Effector memory CD4-positive, alpha-beta T cell (primary cell): ENCODE measurements at places on chromosomes 4 and X.

DNA sequence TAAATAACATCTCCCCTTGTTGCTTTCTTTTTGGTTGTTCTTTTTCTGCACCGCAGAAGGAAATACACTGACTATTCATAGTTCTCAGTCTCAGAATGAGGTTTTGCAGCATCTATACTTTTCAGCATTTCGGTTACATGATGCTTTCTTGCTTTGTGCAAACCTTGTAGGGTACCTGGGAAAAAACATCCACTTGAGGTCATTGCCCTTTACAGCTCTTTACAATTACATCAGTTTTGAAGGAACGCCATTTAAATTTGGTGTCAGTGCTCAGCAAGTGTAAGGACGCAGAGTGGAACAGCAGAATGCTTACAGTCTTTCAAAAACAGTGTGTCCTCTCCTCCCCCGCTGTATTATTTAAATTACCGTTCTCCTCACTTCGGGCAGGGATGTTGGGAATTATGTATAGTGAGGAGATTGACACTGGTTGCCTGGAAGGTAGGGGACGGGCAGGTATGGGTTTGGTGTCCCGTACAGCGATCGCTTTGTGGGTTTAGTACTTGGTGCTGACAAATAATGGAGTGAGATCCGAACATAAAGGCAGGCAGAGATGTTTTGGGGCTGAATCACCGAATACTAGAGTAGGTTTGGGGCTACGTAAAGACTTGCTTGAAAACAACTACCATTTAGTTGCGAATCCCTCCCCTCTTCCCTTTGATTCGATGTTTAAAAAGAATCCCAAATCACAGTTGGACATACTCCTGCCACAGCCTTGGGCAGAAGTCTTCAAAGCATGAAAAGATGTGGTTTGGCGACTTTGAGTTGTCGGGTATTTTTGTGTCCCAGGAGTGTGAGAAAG lies 2.0 kb upstream of the NKX3-2 start:
- DNase-seq, result no peak

DNA sequence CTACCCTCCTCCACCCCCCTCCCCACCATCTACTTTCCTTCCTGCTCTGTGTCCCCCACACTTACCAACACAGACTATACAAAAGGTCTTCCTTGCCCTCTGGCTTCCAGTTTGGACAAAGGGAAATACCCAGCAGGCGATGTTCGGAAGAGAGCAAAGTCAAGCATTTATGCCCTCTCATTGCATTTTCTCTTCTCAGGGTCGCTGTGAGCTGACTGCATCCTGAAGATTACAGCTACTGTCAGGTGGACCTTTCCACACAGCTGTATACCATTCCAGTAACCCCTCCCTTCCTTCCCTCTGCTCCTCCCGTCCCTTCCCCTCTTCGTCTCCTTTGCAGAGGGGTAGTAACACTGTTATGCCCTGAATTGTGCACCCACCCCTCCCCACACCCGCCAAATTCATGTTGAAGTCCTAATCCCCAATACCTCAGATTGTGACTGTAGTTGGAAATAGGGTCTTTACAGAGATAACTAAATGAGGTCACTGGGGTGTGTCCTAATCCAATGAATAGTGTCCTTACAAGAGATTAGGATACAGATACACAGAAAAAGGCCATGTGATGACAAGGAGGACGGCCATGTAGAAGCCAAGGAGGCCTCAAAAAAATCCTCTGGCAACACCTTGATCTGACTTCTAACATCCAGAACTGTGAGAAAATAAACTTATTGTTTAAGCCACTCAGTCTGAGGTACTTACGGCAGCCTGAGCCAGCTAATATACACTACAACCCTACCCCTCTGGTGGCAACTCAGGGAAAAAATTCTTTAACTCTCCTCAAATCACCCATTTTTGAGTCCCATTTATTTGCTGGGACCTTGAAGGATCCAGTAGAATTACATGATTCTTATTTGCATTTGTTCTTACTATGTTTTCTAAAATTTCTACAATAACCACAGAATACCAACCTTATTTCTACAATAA lies 11.7 kb downstream of the MORF4L2 start:
- no peak for DNase-seq

DNA sequence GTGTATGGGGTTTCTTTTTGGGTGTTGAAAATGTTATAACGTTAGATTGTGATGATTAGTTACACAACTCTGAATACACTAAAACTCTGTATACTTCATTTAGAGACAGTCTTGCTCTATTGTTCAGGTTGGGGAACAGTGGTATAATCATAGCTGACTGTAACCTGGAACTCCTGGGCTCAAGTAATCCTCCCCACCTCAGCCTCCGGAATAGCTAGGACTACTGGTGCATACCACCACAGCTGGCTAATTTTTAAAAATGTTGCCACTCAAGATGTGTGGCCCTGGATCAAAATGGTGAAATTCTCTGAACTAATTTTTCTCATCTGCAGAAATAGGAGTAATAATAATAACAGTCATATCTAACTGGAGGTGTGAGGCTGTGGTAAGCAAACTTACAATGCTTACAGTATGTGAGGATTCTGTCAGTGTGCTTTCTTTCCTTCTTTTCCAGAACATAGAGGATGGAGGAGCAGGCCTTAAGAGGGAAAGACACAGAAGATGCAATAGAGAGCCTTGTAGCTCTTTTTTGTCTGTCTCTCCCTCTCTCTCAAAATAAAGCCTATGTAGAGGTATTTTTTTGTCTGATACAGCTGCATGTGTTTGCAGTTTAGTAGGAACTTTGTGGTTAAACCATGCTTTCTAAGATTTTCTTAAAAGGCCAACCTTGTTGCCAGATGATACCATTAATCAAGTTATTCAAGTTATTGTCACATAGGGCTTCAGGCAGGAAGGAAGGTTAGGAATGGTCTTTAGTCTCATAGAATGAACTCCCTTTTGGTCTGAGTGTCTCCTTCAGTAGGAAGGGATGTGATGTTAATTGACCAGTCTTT lies 7.5 kb downstream of the ADD1 start:
- no peak for DNase-seq

DNA sequence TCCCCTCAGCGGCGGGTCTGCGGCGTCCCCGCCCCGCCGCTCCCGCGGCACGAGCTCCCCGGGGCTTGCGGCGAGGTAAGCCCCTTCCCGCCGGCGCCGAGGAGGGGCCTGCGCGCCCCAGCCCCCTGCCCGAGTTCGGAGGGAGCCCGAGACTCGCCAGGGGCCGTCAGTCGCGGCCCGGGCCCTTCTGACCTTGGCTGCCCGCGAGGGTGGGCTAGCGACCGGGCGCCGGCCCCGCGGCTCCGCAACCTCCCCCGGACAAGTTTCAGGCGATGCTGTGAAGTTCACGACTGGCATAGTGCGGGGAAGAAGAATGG lies 554 bp downstream of the CDKL5 start:
- no peak for DNase-seq

DNA sequence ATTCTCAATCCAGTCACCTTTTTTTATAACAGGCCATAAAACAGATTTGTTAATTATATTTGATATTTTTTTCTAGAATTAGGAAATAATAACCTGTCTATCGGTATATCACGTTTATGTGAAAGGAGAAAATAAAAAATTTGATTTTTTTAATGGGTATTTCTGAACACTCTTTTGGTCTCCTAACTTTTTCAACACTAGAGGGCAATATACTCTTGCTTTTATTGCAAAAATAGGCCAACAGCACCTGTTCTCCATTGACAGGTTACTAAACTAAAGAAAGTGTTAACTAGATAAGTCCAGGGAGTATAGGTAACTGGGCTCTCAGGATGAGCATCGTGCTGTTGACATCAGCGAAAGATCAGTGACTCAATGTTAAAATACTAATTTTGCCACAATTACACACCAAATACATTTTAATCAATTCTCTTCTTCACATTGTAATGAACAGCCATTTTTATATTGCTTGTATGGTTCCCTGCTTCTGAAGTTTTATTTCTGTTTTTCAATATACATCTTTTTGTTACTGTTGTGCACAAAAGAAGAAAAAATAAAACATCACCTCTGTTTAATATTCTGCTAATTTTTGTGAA lies 22.8 kb downstream of the NDST4 start:
- DNase-seq, result no peak

DNA sequence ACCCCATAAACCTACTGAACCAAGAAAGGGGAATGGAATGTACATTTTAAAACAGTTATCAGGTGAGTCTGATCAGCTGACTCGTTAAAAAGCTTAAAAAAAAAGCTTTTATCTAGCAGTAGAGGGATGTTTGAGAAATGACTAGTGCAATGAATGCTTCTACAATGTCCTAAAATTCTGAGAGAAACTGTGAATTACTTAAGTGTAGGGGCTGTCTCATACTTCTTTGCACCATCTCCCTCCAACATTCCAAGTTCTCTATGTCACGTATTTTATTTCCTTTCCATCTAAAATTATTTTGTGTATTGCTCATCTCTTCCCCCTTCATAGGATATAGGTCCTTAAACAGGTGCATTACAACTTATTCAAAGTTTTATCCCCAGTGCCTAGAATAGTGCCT lies 11.9 kb upstream of the AREG start:
- DNase-seq, result no peak

DNA sequence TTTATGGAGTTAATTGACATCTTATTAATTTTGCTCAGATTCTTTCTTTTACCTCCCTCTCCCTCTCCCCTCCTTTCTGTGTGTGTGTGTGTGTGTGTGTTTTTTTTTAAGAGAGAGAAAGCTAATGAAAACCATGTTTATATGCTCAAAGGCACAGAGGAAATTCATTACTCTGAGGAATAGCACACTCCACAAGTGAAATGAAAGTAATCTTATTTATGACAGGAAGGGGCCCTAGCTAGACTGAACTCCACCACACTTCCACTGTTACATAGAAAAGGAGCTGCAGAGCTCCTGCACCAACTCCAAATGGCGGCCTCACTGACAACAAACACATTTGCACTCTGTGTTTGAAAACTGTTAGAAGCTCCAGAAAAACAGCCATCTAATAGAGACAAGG lies 150.6 kb downstream of the RASL11B start:
- DNase-seq, result no peak
